Brain (organoid and tissue), 16 donors: ENCODE measurements at places on chromosomes 1 and 21. TPM values are rescaled to one million over a fixed set of nuclear protein-coding genes. Genes with fewer than 3 reads are reported as not detected.

Gene TRIM67
- 1.9 TPM for polyA plus RNA-seq

DNA sequence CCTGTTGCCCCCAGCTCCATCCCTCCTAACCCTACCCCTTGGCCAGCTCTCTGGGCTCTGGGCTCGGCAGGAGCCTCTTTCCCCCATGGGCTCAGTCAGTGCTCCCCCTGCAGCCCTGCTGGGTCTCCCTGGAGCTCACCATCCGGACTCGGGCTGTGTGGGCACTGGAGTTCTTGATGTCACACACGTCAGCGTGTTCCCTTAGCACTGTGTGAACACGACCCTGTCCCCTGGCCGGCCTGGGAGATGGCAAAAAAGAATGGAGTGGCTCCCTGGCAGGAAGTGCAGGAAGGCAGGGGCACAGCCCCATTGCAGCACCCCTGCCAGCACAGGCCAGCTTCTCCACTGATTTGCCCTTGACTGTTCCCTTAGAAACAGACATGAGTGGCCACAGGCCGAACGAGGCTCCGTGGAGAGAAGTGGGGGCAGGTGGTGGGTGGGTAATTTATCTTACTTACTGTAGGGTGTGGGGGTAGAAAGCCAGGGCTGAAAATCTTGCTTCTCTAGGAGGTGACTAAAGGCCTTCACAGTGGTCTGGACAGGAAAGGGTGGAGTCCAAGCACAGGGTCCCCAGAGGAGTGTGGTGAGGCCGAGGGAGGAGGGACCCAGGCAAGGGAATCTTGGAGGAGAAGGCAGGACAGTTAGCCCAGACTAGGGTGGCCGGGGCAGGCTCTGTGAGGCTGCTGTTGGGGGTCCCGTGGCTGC, 381.7 kb upstream of the VAMP3 start:
- no peak for DNase-seq

DNA sequence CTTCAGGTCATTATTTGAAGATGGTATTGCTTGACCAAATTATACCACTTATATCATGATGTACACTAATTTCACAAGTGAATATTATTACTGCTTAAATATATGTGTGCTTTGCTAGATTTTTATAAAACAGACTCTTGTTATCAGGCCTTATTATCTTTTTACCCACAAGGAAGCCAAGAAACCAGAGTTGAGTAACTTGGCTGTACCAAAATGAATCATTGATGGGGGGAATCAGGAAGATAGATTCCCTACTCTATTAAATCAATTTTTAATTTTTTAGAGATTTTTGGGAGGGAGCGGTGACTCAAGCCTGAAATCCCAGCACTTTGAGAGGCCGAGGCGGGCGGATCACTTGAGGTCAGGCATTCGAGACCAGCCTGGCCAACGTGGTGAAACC, 16.0 kb upstream of the SCCPDH start:
- DNase-seq, result no peak

- DNase-seq, result no peak
Observed at GRCh38 chr1:103527331-103527730, 1.8 kb downstream of the RNPC3 start.
